Nephron progenitor cell (in vitro differentiated cells): ENCODE measurements at places on chromosomes 3 and 15.

GRCh38 chr15:77525907-77526594, 105.4 kb downstream of the HMG20A start:
- DNase-seq = no peak
- H3K27me3 ChIP-seq = peaks cover 6% of the 10 kb centered on the region
- peaks cover 57% of the 10 kb centered on the region for H3K4me1 ChIP-seq

DNA sequence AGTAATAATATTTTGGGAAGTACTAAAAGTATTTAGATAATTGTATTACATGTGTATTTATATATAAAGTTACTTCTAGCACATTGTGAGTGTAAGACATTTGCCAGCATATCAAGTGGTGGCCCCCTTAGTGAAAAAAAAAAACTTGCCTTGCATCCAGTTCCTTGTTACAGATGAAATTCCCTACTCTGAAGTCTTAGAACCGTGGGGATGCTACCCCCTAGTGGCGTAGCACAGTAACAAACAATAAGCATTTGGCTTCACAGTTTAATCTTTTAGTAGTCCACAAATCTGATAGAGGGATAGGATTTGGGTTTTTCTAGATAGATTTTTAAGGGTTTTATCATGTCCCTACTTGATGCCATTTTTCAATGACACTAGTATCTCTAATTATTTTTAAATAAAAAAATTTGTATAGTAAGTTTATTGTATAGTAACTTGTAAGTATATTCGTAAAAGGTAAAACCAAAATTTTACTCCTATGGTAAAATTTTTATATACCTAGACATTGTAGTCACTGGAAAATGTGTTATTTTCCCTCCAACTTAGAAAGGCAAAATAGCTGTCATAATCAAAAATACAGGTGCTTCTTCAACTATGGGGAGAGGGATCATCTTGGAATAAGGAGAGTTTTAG, 14.3 kb downstream of the SMC4 start:
- no peaks in the 10 kb centered on the region for H3K27me3 ChIP-seq

DNA sequence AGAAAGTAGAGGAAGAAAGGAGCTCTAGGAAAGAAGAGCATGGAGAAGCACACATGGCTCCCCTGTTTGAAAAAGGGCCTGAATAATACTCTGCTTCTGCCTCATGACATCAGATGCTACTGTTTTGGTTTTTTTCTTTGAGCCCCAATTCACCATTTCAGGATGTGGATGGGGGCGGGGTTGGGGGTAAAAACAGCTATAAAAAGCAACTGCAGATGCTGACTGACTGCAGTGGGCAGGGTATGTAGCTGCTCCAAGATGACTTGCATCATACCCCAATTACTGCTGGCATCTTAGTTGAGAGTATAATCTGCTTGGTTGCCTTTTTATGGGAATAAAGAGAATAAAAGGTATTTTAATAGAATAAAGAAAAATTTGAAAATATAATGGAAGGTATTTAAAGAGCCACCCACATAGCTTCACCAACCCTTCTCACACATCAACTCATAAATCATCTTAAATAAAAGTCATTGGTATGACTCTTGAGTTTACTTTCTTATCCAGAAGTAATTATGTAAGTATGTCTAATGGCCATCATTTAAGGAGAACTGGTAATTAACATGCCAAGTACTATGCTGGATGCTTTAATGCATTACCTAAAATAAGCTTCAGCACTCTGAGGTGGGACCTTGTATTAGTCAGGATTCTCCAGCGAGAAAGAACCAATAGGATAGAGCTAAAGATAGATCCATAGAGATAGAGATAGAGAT, 36.4 kb upstream of the TMEM45A start:
- peaks cover 5% of the 10 kb centered on the region for H3K4me1 ChIP-seq
- H3K27ac ChIP-seq = no peak overlapping the region
- no peak overlapping the region for H3K4me3 ChIP-seq
- peaks cover 44% of the 10 kb centered on the region for H3K36me3 ChIP-seq
- no peak for DNase-seq

GRCh38 chr3:127604035-127604434, 5.8 kb downstream of the MCM2 start:
- no peaks in the 10 kb centered on the region for H3K27me3 ChIP-seq
- DNase-seq = no peak
- no peak overlapping the region for H3K4me3 ChIP-seq
- no peak overlapping the region for H3K27ac ChIP-seq

GRCh38 chr3:45182915-45183871, 37.0 kb upstream of the CDCP1 start:
- DNase-seq = peak; percentile 30
- peak overlapping the region; percentile 76 for H3K27ac ChIP-seq

DNA sequence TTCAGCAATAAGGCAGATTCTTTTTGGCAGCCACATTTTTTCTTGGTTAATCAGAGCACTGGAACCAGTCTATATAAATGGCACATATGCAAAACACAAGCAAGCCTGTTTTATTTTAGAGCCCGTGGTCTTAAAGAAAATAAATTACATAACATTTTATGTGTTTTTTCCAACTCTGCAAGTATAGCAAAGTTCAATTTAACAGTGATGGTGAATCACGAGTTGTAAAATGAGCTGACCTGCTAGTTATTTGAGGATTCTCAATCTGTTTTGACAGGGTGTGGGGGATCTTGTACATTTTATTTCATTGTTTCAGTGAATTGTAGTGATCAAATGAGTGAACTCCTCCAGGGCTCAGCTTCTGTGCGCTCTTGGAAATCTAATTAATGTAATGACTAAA, 2.7 kb downstream of the ARHGEF26 start:
- peak overlapping the region; percentile 97 for H3K4me3 ChIP-seq
- peaks cover 34% of the 10 kb centered on the region for H3K4me1 ChIP-seq
- no peak for DNase-seq
- H3K27me3 ChIP-seq = peaks cover 44% of the 10 kb centered on the region
- no peak overlapping the region for H3K27ac ChIP-seq

DNA sequence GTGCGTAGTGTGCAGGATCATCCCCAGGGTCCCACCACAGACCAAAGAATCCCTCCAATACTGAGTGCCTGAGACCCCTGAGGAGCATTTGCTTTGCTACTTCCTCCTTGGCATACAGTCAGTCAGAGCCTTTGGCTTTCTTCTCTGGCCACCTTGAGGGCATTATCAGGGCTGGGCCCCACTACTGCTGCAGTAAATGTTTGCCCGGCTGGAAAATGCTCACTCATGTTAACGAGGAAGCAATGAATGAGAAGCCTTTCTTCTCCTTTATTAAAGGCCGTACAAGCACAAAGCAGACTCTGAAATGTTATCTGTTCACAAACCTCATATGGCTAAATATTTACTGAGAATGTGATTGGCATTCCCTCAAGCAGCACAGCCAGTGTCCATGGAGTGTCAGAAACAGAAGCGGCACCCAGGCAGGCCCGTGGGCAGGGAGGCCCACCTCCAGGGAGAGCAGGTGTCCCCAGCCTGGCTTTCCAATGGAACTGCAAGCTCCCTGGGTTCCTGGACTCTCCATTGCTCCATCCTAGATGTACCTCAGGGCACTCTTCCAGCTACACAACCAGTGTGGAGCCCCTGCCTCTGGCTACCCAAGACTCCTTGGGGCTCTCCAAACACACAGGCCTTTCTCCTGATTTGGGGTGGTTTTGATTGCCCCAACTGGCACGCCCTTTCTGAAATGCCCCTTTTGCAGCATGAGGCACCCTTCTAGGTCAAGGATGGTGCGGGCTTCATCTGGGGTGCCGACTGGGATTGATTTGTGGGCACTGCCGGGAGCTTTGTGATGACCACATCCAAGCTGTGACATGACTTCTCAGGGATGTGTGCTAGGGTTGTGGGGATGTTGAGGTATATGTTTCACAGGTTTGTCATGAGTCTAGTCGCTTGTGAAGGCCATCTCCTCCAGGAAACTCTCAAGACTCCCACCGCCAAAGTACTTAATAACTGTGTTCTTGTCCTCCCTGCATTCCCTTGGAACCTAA, 195.6 kb downstream of the FAM43A start:
- no peaks in the 10 kb centered on the region for H3K36me3 ChIP-seq
- no peak for DNase-seq
- H3K27ac ChIP-seq = peak overlapping the region; percentile 23

DNA sequence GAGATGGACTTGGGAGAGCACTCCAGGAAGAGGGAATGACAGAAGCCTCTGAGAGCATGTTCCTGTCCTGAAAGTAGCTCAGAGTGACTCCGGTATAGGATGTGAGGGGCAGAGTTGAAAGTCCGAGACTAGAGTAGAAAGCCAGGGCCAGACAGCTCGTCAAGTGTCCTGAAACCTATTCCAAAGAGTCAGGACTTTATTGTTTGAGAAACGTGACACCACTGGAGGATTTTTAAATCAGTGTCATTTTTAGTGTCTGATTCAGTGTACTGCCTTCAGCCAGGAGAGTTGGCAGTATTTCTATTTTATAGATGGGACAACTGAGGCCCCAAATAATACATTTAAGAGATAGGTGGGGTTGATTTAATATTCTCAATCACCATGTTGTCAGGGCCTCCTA, 1.6 kb upstream of the RBMS3 start:
- peak overlapping the region; percentile 67 for H3K27ac ChIP-seq
- no peaks in the 10 kb centered on the region for H3K27me3 ChIP-seq
- peaks cover 4% of the 10 kb centered on the region for H3K36me3 ChIP-seq
- H3K4me1 ChIP-seq = peaks cover 67% of the 10 kb centered on the region
- no peak for DNase-seq
- peak overlapping the region; percentile 72 for H3K4me3 ChIP-seq

GRCh38 chr15:61951949-61952348, 108.3 kb downstream of the VPS13C start:
- no peaks in the 10 kb centered on the region for H3K4me1 ChIP-seq
- H3K27me3 ChIP-seq = no peaks in the 10 kb centered on the region
- peak overlapping the region; percentile 74 for H3K27ac ChIP-seq
- DNase-seq = no peak
- peaks cover 19% of the 10 kb centered on the region for H3K36me3 ChIP-seq
- H3K4me3 ChIP-seq = no peak overlapping the region

GRCh38 chr3:147875498-147875897, 466.3 kb downstream of the ZIC1 start:
- H3K36me3 ChIP-seq = no peaks in the 10 kb centered on the region
- peaks cover 5% of the 10 kb centered on the region for H3K27me3 ChIP-seq
- H3K27ac ChIP-seq = no peak overlapping the region
- no peak overlapping the region for H3K4me3 ChIP-seq
- DNase-seq = no peak

DNA sequence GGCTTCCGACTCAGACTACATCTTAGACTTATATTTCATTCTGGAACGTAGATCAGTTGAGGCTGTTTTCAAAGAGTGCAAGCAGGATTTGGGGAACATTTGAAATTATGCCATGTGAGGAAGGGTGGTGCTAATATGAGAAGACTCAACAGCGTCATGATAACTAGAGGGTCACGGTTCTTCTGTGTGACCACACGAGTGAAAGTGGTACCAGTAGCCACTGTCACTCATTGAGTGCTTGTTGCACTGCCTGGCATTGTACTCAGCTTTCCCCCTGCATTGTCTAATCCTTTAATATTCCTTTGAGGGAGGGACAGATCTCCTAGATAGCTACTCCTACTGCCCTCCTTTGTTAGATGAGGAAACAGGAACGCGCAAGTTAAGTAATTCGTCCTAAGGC, 81.3 kb upstream of the PLXNA1 start:
- no peak for DNase-seq
- peaks cover 4% of the 10 kb centered on the region for H3K36me3 ChIP-seq
- H3K27me3 ChIP-seq = peaks cover under 1% of the 10 kb centered on the region
- no peak overlapping the region for H3K27ac ChIP-seq
- no peaks in the 10 kb centered on the region for H3K4me1 ChIP-seq

- H3K27ac ChIP-seq = no peak overlapping the region
- H3K4me1 ChIP-seq = peaks cover 6% of the 10 kb centered on the region
- no peaks in the 10 kb centered on the region for H3K36me3 ChIP-seq
- H3K27me3 ChIP-seq = peaks cover 2% of the 10 kb centered on the region
- DNase-seq = peak; percentile 71
These were observed 93.2 kb upstream of the RNF7 start for GRCh38 chr3:141644931-141645330.

DNA sequence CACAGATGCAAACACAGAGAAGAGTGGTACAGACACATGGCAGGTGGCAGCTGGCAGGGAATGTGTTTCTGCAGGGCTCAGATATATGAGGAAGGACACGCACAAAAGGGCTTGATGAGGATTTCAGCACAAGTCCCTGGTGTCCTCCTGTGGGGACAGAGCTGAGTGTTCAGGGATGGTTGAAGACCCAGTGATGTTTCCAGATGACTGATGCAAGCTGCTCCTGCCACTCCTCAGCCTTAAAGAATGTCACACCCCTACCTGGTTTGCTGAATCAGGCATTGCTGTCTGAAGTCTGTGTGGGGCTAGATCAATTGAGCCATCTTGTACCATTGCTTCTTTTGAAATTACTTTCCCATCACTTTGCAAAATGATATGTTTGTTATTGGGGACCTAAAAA, 40.2 kb downstream of the TNFAIP8L3 start:
- H3K4me3 ChIP-seq = no peak overlapping the region
- DNase-seq = no peak
- peaks cover 10% of the 10 kb centered on the region for H3K27me3 ChIP-seq
- no peaks in the 10 kb centered on the region for H3K36me3 ChIP-seq
- no peaks in the 10 kb centered on the region for H3K4me1 ChIP-seq
- H3K27ac ChIP-seq = no peak overlapping the region

GRCh38 chr15:36372968-36373367, 206.5 kb upstream of the CDIN1 start:
- H3K36me3 ChIP-seq = no peaks in the 10 kb centered on the region
- no peak overlapping the region for H3K4me3 ChIP-seq
- H3K4me1 ChIP-seq = peaks cover 6% of the 10 kb centered on the region
- peaks cover 4% of the 10 kb centered on the region for H3K27me3 ChIP-seq
- DNase-seq = no peak

DNA sequence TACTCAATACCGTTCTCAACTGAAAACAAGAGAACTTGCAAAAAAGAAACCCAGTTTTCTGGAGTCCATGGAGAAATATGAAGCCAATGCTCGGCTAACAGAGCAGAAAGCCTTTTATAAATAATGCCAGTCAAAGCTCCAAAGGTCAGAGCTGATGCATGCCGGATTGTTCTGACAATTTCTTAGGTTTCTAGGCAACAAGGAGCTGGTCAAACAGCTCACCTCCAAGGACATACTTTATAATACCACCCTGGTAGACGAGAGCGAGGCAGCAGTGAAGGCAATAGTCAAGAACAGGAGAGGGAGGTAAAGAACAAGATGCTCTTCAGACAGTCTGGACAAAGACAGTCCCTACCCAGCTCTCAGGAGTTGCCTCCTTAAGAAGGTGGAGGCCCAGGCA, 111.1 kb downstream of the UBE3A start:
- H3K4me3 ChIP-seq = no peak overlapping the region
- DNase-seq = no peak
- peaks cover 67% of the 10 kb centered on the region for H3K36me3 ChIP-seq
- H3K27me3 ChIP-seq = no peaks in the 10 kb centered on the region
- H3K27ac ChIP-seq = no peak overlapping the region

- H3K4me3 ChIP-seq = no peak overlapping the region
- no peaks in the 10 kb centered on the region for H3K27me3 ChIP-seq
- H3K27ac ChIP-seq = no peak overlapping the region
- DNase-seq = no peak
These were observed 27.3 kb downstream of the MYO1E start for GRCh38 chr15:59345326-59345725.
